ENCODE measurements at places on chromosomes 16 and 17.

GRCh38 chr16:3460585-3460984, 17.1 kb downstream of the NAA60 start:
- no peak for DNase-seq

- DNase-seq = no peak
Measured at GRCh38 chr16:47978491-47979163, 177.2 kb downstream of the ABCC12 start.

DNA sequence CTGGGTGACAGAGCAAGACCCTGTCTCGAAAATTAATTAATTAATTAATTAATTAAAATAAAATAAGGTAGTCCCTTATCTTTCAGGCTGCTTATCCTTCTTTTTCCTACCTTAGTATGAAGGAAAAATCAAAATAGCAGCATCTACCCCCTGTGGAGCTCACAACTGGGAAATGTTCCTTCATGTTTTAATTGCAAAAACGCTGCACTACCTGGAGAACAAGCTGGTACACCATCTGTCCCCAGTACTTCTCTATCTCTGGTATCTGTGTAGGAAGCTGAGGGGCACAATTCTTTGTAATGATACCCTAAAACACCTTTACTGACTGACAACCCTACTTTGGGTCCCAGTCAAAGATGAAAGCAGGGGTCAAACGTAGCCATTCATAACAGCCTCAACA, 55.1 kb upstream of the MNT start:
- no peak for DNase-seq

DNA sequence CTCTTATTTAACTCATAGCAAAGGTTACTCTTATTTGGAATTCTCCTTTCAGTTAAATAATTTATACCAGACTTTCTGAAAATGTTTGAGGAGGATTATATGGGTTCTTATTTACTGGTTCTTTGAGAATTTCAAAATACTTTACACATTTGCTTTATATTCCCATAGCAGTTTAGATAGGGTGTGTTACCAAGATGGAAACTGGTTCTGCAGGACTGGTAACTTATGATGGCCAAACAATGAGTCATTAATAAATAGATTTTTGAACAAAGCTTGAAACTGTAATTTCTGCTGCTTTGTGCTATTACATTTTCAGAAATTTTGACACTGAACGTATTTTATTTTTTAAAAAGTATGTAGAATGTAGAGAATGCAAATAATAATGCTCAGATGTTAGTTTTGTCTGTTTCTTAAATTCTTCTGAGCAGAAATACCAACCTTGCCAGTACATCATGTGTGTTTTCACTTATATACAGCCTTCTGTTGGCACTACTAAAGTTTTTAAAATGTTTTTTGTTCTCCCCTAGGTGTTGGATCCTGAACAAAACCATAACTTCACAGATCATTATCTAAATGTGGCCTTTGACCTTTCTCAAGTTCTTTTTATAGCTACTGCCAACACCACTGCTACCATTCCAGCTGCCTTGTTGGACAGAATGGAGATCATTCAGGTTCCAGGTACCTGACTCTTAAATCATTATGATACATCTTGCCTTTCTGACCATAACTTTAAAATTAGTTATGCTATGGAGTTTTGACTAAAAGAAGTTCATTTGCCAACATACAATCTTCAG, 48.3 kb upstream of the ABCC11 start:
- no peak for DNase-seq

- no peak for DNase-seq
Measured at GRCh38 chr16:24858219-24859041, 12.7 kb downstream of the SLC5A11 start.
